HFFc6 (cell line): ENCODE measurements at places on chromosomes 1 and 21.

DNA sequence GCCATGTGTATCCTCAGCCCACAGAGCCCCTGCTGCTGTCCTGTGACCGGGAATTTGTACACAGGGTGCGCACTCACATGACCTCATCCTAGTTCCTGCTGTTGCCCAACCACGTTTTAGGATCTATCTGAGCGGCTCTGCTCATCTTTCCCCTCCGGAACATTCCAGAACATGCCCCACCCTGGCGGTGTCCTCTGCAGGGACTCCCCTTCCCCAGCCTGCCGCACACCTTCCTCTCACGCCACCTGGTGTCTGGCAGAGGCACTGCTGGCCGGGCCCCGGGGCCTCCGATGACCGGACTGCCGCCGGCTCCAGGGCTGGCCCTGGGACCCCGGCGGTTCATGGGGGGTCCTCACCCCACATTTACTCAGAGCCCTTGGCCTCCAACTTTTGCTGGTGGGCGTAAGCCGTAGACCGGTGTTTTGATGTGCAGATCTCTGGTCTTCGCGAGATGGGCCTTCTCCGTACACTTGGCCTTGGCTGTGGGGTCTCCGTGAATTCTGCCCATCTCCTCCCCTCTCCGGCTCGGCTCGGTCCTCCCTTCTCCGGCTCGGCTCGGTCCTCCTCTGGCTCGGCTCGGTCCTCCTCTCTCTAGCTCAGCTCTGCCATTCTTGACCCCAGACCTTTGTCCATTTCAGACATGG is 29.5 kb downstream of the ARHGEF16 start:
- DNase-seq, result no peak

DNA sequence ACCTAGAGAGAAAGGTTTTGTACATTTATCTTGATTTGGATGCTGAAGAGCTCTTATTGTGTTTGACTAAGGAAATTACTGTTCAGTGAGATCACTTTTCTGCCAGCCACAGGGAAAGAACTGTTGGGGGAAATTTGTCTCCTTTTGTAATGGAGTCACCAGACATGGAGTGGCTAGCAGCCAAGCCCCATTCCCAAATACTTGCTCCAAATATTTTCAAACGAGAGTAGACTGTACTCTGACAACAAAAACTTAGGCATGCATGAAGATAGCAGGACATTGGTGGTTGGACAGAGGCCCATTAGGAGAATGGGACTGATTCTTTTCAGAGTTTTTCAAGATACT is 21.1 kb downstream of the IPO9 start:
- DNase-seq, result peak; percentile 87

DNA sequence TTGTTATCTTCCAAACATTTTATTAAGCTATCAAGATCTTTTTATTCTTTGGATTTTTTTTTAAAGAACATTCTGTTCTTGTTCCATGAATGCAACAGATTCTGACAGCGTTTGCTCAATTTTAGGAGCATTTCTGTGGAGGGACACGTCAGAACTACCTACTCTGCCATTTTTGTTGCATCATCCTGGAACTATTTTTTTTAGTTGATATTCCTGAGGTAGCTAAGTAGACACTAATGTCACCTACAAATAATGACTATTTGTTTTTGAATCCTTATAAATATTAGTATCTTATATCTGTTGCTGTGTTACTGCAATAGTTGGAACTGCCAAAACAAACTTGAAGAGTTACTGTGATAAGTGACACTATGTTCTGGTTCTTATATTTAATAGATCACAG is 57.2 kb downstream of the DNAI4 start:
- DNase-seq, result no peak

DNA sequence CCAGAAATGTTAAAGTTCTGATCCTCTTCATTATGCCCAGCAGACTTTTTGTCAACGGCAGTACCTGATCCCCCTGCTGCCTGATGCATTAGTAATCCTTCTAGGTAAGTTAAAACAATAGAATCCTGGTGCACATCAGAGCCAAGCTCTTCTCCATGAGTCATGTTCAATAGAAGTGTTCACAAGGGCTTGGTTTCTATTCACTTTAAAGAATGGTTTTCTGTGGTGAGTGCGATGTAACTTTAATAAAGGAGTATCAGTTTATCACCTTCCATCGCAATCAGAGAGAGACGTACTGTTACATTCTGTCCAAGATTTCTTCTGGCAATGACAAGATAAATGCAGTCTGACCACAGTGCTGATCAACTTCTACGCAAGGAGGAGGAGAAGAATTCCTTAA is 96.8 kb downstream of the NRIP1 start:
- no peak for DNase-seq

- DNase-seq, result no peak
Observed at GRCh38 chr1:180930687-180931086, 18.0 kb downstream of the KIAA1614 start.

DNA sequence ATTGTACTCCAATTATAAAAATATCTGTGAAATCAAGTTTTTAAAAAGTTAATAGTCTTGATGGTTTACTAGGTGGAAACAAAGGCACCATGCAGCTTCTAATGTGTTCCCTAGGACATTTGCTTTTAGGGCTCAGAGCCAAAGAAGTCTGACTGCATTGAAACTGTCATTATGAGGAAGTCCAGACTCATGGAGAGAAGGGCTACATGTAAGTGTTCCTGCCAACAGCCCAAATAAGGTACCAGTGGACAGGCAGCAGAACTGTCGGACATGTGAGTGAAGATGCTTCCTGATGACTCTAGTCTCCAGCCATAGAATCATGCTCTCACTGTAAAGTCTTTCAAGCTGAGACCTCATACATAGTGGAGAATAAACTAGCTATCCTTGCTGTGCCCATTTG is 287.6 kb downstream of the AKT3 start:
- no peak for DNase-seq

DNA sequence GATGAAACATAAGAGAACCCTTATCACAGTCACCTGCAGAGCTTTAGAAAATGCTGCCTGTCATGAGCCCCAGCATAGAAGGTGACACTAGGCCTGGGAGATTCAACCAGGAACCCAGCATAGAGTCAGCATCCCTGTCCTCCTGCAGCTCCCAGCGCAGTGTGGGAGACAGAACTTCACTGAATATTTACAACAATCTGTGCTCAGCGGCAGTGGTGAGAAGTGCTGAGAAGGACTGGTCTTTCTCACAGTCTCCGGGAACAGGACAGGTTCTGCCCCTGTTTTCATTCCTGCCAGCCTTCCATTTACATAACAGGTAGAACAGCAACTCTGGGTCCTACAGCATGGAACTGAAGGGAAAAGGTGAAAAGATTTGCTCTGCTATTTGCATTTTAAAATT is 83.5 kb upstream of the GADD45A start:
- DNase-seq, result no peak

DNA sequence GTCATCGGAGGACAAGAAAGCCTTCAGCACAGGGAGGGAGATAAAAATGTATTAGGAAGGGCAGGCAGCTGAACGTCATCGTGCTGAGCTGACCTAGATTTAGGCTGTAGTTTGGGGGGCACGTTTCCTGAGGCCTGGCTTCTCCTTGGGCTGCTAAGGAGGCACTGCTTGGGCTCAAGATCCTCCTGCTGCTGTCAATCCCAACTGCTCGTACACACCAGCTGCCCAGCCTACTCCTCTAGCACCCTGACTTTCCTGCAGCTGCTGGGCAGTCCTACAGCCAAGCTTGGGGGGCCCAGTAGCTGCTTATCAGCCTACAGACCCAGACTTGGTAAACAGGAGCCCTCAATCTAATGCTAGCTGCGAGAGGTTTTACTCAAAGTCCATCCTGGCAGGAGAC is 6.2 kb downstream of the TMEM35B start:
- no peak for DNase-seq

DNA sequence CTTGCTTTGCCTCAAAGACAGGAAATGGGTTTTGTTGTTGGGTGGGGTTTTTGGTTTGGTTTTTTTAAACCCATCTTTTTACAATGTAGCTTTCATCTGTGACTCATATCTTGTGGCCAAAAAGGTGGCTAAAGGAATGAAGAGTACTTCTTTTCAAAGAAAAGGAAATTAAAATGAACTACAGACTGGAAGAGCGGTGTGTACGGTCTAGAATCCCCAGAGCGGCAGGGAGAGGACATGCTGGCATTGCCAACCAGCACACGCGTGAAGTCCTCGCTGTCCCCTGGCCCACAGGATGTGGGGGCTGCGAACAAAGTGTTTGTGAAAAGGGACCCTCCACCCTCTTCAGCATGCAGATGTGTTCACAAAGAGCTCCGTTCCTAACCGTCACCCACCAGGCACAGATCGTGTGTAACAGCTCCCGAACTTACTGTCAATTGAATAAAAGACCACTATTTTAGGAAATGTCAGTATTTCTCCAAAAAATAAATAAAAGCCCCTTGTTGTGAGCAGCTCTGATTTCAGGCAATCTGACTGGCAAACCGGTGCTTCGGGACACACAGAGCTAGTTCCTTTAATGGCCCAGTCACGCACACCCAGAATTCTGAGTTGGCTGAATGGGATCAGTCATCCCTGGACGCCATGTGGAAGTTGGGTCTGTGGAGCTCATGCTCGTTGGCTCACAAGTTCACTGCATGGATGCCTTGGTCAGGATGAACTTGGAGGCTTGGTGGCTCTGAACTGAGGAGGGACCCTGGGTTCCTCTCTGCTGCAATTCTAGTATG is 602.9 kb downstream of the NPHP4 start:
- no peak for DNase-seq

DNA sequence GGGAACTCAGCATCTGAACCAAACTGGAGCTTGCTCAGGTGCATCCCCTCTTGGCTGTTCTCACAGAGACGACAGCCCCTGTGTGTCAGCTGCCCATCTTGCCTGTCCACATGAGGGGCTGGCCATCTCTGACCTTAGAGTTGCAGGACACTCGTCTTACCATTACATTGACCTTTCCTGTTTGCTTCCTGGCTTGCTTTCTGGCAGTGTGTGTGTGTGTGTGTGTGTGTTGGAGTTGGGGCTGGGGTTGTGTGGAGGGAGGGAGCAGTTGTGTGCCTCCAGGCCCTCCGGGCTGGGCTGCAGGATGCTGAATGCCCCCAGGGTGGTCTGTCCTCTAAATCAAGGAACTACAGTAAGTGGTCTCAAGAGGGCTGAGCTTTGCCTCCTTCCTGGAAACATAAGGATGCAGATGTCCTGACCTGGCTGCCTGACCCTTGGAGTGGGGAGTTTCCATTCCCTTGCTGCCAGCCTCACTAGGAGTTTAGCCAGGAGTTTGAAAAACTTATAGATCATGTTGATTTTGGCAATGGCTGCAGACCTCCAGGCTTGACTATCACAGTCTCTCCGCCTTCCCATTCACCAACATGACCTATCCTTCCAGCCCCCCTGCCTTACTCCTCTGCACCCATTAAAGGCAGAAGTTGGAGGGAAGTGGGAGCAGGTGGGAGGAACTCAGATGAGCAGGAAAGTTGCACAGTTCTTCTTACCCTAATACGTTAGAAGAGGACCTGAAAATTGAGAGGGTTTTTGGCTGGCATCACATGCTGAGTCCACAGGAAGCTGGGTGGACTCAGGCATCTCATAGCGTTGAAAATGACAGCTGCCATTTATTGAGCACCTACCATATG is 19.0 kb downstream of the RASSF5 start:
- DNase-seq, result no peak

GRCh38 chr1:99737016-99737415 is 29.4 kb downstream of the FRRS1 start:
- peak; percentile 51 for DNase-seq

GRCh38 chr1:1300352-1300739 is 7.4 kb downstream of the ACAP3 start:
- DNase-seq, result no peak

- DNase-seq, result no peak
Observed at GRCh38 chr1:190119683-190120082, 358.0 kb downstream of the BRINP3 start.
